CMK (cell line): ENCODE measurements at places on chromosomes 16 and 17.

DNA sequence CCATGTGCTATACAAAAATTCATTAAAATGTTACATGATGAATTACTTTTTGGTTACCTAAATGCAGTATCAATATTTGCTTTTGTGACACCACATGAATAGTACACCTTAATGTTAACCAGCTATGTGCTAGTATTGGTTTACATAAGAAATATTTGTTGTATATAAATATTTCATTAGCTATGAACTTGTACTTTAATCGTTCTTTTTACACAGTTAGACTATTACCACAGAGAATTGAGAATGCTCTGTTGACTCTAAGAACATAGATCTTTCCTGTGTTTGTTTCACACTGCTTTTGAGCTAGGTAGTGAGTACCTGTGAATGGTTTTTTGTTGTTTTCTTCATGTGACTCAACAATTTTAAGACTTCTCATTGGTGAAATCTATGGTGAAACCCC lies 93.4 kb downstream of the KANSL1 start:
- DNase-seq, result no peak

DNA sequence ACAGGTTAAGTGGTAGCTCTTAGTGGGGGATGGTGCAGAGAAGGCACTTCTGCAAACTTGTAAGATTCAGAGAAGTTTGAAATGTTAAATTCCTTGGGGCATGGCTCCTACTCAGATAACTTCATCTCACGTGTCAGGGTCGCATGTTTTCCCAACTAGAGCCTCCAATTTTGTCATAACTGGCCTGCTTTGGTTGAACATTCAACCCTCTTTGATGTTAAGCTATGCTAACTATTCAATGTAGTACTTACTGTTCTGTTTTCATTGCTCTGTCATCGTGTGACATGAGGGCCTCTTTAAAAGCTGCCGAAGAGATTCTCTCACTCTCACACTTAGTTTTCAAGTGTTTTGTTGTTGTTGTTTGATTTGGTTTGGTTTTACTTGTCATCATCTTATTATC lies 280.8 kb downstream of the CDH11 start:
- no peak for DNase-seq

DNA sequence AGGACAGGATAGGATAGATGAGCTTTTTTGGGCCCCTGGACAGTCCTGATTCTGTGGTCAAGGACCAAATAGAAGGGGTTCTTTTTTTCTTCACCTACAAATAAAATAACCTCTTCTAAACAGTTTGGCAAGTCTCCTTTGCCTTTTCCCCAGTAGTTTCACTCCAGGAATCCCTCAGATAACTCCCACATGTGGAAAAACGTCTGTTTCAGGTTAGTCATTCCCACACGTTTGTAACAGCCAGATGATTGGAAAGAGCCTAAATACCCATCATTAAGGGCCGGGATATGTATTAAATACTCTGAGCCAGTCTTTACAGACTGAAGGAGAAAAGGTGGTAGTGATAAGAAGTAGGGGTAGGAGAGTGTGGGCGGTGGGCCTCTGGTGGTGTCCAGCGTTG lies 58.3 kb downstream of the PLD6 start:
- no peak for DNase-seq

GRCh38 chr16:17470182-17470907 lies 415 bp downstream of the XYLT1 start:
- no peak for DNase-seq

- no peak for DNase-seq
Measured at GRCh38 chr17:31673076-31673475, 186.0 kb downstream of the COPRS start.

DNA sequence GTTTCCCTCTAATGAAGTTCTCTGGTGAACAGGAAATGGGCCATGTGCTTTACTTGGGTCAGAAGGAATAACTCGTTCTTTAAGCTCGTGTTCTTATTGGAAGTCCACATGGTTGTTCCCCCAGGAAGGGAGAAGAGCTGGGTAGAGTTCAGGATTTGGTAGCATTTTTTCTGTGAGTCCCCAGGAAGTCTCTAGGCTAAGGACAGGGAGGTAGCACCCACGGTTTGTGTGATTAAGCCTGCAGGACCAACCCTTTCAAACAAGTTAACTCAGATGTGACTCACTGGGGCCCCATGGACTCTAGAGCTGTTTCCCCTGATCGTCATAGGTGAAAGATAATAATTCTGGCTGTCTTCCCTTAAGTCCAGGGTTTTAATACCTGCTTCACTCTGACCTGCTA lies 16.4 kb downstream of the SAP30BP start:
- DNase-seq, result no peak

DNA sequence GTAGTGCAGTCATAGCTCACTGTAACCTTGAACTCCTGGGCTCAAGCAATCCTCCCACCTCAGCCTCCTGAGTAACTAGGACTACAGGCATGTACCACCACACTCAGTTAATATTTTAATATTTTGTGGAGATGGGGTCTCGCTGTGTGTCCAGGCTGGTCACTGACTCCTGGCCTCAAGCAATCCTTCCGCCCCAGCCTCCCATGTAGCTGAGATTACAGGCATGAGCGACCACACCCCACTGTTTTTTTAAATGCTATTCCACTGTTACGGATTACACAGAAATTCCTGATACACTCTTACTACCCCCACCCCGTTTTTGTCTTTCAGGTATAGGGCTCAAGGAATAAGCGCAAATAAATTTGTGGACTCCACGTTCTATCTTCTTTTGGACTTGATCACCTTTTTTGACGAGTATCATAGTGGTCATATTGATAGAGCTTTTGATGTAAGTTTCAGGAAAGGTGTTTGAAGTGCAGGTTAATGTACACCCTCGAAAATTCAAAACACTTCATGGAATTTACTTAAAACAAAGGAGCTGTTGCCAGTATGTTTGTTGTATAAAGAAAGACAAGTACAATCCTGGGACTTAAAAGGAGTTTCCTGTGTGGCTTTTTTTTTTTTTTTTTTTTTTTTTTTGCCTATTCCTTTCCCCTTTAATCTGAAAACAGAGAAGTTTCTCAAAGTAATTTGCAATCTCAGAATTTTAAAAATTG lies 26.2 kb upstream of the SLC12A3 start:
- no peak for DNase-seq
